T-helper 1 cell treated with Interleukin-12 subunit alpha and Interleukin-12 subunit beta and Interleukin-4 antibody, amounts not matched to agents 30 ng/mL and 1 ng/mL, for 36 hours (primary cell): ENCODE measurements at places on chromosomes 3 and 15. TPM values are rescaled to one million over a fixed set of nuclear protein-coding genes. Genes with fewer than 3 reads are reported as not detected.

Gene AGTR1
- total RNA-seq: not detected in 2 replicates

Gene IL17RC
- total RNA-seq: 0.78 and 1.1 TPM in 2 replicates

Gene PTX3
- total RNA-seq: not detected in 2 replicates

Gene LRRC34
- total RNA-seq: 1.5 and 1.9 TPM in 2 replicates

Gene DNAH1
- 27.1 and 30.1 TPM in 2 replicates for total RNA-seq

Gene SLC9A9
- 19.1 and 19.3 TPM in 2 replicates for total RNA-seq

Gene NEK11
- total RNA-seq: 1.2 and 1.9 TPM in 2 replicates

Gene GNAT1
- not detected in 2 replicates for total RNA-seq

Gene ZNF710
- total RNA-seq: 29.2 and 31.6 TPM in 2 replicates

Gene TMEM108
- not detected in 2 replicates for total RNA-seq

Gene FSIP1
- 0.22 and 0.91 TPM in 2 replicates for total RNA-seq

Gene SLC12A1
- not detected in 2 replicates for total RNA-seq

Gene MCF2L2
- 3.8 and 3.9 TPM in 2 replicates for total RNA-seq

Gene CPA3
- total RNA-seq: not detected in 2 replicates

Gene ISY1
- total RNA-seq: 66.5 and 68.5 TPM in 2 replicates

Gene DISP2
- total RNA-seq: 0.22 and 1.0 TPM in 2 replicates

Gene SLC12A6
- total RNA-seq: 37.2 and 41.4 TPM in 2 replicates

Gene ATP2C1
- total RNA-seq: 64.9 and 68.7 TPM in 2 replicates

Gene CKMT1B
- 0.20 and 0.32 TPM in 2 replicates for total RNA-seq

Gene FANCD2
- 40.7 and 54.1 TPM in 2 replicates for total RNA-seq

Gene EAF2
- total RNA-seq: 17.0 and 19.2 TPM in 2 replicates

Gene ADAMTS9
- total RNA-seq: not detected in 2 replicates

Gene ULK3
- total RNA-seq: 57.9 and 58.0 TPM in 2 replicates

Gene ACKR4
- total RNA-seq: not detected in 2 replicates

Gene CILP
- 0.10 TPM in 1 of 2 replicates, not detected in the other for total RNA-seq

Gene HYKK
- 3.4 and 3.8 TPM in 2 replicates for total RNA-seq

Gene POC1A
- 16.8 and 19.6 TPM in 2 replicates for total RNA-seq

Gene BDH1
- 71.0 and 71.2 TPM in 2 replicates for total RNA-seq

Gene TMEM62
- 20.5 and 24.8 TPM in 2 replicates for total RNA-seq

Gene ECE2
- total RNA-seq: not detected in 2 replicates

Gene GOLGA8Q
- 7.2 and 8.0 TPM in 2 replicates for total RNA-seq

Gene INAFM2
- 11.6 and 12.0 TPM in 2 replicates for total RNA-seq

Gene KLF15
- total RNA-seq: not detected in 2 replicates

Gene TMEM158
- total RNA-seq: 0.15 TPM in 1 of 2 replicates, not detected in the other

Gene GOLIM4
- total RNA-seq: 2.8 and 3.4 TPM in 2 replicates

Gene SPSB4
- not detected in 2 replicates for total RNA-seq

Gene MEX3B
- total RNA-seq: 0.44 and 0.66 TPM in 2 replicates

Gene ATP8B4
- 51.8 and 56.6 TPM in 2 replicates for total RNA-seq

Gene MED12L
- total RNA-seq: 1.4 and 2.2 TPM in 2 replicates

Gene THSD4
- not detected in 2 replicates for total RNA-seq

Gene SCAANT1
- total RNA-seq: not detected in 2 replicates

Gene ITIH4
- total RNA-seq: 15.2 and 15.6 TPM in 2 replicates

Gene SOX14
- total RNA-seq: not detected in 2 replicates

Gene CFAP92
- not detected in 2 replicates for total RNA-seq

Gene MRPS11
- 61.5 and 63.5 TPM in 2 replicates for total RNA-seq

Gene HTR3E
- total RNA-seq: not detected in 2 replicates

Gene SELENOT
- total RNA-seq: 131 TPM in 2 replicates

Gene RTP3
- not detected in 2 replicates for total RNA-seq

Gene TMEM207
- total RNA-seq: not detected in 2 replicates

Gene ARRDC4
- 2.0 and 2.2 TPM in 2 replicates for total RNA-seq

Gene SPTBN5
- 4.7 and 5.0 TPM in 2 replicates for total RNA-seq

Gene ARL14
- total RNA-seq: not detected in 2 replicates
